Right hindlimb (tissue), 1 donor: ENCODE measurements at places on chromosomes 7 and 10.
A peak's percentile ranks its signal among the peaks of the same experiment; 100 is the strongest.

GRCh38 chr7:43646603-43647338 is 63.9 kb downstream of the STK17A start:
- no peak for DNase-seq

DNA sequence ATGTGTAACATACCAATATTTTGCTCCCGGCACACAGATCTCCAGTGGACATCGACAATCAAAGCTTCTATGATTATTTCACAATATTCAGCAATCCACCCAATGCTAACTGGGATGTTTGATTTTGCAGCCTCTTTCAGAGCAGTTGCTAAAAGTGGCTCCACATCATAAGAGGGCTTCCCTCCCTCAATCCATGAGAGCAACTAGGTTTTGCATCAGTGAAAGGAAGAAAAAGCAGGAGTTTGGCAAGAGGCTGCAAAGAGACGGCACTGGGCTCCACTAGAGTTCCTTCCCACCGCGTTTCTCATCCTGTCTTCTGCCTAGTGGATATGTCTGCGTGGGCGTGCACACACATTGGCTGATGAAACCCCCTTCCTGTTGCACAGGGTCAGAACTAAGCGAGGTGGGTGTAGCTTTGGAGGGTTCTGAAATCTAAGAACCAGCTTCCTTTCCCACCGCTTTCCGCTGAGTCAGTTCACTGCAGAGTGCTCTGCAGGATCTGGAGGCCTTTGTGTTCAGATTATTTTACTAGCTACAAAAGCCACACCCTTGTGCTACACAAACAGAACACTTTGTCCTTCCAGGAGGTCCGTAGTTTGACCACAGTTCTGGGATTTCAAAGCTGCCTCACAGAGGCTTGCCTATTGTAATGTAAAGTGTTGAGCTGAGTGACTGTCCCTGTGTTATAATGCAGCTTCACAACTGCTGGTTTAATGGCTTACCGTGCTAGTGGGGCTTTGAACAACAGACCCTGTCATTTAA is 28.1 kb downstream of the ARL4A start:
- peak; percentile 88 for DNase-seq

GRCh38 chr10:132556994-132557441 is 19.4 kb downstream of the INPP5A start:
- no peak for DNase-seq

DNA sequence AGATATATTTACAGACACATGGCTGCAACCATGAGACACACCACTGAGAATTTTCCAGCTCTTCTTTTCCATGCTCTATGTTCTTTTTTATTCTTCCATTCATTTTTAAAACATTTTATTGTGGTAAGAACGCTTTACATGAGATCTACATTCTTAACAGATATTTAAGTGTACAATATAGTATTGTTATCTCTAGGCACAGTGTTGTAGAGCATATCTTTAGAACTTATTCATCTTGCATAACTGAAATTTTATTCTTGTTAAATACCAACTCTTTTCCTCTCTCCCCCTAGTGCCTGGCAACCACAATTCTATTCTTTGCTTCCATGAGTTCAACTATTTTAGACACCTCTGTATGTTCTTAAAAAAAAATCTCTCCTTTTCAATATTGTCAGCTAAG is 67.1 kb upstream of the HABP2 start:
- DNase-seq = no peak

DNA sequence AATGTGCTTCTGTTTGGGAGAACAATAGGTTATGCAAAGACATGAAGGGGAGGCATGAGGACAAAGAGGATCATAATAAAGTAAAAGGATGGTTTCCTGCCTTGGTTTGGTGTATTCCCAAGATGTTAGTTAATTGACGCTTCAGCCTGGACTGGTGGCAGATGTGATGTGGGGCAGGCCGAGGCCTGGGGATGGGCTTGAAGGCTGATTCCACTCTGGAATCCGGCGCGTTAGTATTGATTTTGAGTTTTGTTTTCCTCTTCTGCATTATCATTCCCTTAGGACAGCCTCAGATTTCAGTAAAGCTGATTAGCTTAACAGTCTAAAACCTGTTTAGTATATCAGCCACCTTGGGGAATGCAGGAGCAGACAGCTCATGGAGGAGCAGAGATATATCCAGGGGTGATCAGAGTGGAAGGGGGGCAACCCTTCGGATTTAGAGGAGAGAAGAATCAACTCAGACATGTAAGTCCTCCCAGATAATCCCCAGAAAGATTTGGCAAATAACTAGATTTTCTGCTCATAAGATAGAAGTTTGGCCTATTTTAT is 159.8 kb upstream of the MTPN start:
- DNase-seq = no peak

DNA sequence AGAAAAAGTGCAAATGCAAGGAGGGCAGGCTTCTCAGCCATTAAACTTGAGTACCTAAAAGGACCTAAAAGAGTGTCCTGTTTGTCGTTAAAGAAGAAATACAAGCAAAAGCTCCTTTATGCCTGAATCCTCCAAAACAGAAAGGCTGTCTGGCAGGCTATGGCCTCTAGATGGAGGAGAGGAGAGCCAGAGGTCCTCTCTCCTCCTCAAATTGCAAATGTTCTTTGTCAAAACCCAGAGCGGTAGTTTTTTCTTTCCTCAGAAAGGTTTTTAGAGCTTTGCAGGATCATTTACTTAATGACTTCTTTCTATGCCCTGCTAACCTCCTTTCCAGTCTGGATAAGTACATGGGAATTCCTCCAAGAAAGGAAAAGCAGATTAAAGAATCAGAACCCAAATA is 1.9 kb upstream of the SORCS1 start:
- DNase-seq = peak; percentile 17

GRCh38 chr7:7739204-7740036 is 21.0 kb upstream of the RPA3 start:
- no peak for DNase-seq

- DNase-seq = no peak
These were observed 34.4 kb downstream of the PLEKHA8 start for GRCh38 chr7:30062587-30062986.

GRCh38 chr7:129427526-129428045 is 6.6 kb upstream of the STRIP2 start:
- DNase-seq = no peak
